ENCODE measurements at places on chromosomes 4 and X.

GRCh38 chrX:110118530-110118929, 115.6 kb downstream of the TMEM164 start:
- no peak for DNase-seq

DNA sequence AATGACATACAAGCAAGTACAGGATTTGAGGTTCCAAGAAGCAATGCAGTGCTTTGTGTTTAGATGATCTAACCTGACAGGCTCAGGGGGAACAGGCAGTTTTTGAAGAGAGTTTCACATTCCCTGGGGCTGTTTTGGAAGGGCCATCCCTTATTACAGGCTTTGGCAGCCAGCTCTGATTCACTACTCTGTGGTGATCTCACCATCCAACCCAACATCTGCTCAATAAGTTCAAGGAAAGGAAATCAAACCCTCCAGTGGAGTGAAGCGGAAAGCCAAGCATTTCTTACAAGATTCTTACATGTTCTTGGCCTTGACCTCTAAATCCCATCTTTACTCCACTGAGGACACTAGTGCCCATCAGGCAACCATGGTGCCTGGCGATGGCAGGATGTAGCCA, 7.5 kb downstream of the IDS start:
- DNase-seq = no peak

DNA sequence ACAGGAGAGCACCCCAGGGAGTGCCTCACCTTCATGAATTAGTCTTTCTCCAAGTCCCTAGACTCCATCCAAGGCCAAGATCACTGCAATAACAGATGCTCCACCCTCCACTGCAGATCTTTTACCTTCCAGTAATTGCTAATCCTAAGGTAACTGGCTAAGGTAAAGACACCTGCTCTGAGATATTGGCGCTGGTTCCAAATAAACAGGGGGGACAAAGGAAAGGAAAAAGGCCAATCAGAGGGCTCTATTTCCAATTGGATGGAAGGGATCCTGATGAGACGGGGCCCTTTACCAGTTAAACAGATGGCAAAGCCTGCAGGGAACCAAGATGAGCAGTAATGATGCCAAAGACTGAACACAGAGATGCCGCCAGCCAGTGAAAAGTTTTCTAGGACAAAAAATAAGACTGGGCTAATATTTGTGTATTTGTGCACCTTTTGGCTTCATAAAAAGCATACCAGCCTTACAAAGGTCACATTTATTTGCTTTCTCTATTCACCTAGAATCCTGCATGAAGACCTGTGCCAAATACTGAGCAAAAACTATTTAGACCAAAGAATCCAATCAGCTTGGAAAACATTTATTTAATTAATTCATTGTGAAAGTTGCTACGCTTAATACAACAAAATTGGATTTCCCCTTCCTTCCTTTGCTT, 148.5 kb downstream of the PPP3CA start:
- DNase-seq = no peak

DNA sequence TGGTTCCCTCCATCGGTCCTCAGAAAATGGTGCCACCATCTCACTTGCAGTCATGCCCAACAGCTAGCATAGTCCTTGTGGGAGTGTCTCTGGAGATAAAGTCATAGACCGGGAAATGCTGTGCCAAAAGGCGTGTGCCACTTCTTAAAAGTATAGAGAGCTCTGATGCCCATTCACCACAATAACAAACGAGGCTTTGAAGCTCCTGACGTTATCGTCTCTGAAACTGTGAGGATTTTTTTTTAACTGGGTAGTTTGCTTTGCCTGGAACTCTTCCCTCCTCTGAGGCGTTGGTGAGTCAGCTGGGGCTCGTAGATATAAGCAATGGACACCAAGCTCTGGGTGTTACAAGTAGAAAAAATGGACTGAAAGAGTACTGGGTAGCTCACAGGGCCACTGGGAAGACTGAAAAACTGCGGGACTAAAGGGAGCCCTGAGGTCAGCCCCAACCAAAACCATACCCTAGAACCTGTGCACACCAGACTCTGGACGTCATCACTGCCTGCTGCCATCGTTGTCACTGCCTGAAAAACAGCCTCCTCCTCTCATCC, 89.4 kb upstream of the TRIM2 start:
- no peak for DNase-seq

DNA sequence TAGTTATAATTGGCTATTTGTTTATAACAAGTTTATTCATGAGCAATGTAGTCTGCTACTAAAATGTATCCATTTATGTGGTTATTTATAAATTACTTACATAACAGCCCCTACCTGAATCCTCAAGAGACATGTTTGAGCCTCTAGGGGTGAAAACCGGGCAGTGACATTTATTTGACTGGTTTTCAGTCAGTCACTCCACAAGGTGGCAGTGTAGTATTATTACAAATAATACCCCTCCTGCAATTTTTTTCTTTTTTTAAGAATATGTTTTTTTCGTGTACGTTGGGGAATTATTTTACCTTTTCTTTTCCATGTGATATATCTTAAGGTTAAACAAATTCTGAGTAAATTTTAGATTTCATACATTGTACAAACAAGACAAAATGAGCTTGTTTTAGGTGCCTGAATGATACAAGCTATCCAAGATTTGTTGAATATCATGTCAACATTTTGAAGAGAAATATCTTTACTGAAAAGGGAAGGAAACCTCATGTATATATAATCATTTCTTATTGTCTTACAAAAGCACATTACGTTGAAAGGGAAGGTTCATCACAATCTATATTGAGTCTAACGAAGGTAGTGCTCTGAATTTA, 598.7 kb upstream of the TECRL start:
- peak; percentile 10 for DNase-seq

- peak; percentile 59 for DNase-seq
Measured at GRCh38 chrX:131068945-131069719, 11.0 kb downstream of the ARHGAP36 start.

DNA sequence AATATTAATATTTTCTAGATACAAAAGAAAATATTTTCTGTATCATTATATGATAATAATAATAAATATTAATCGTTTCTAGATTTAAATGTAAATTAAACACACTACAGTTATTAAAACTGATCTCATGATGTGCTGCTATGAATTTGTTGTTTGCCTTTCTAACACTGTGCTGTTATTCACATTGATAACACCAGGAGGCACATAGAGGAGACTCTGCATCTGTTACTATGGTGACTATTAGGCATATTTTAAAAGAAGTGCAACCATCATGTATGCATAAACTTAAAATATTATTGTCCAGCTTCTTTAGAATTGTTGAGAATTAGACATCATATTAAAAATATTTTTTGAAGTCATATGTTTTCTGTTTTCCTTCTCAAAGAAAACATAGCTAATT, 11.8 kb upstream of the PDGFC start:
- no peak for DNase-seq

DNA sequence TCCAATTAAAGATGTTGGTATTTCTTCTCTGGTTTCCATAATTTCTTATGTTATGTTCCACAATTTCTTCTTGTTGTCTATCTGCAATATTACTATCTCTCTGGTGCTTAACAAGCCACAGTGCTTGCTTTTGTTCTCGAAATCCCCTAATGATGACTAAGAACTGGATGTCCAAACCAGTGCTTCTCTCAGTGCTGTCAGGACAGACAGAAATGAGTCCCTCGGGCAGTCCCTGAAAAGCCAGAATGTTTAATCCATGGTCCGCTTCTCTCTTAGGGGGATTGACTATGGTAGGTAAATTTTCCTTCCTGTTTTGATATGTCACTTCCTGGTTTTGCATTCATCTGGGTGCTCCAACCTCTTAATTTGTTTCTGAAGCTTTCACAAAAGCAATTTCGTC, 321.6 kb upstream of the PCDH10 start:
- no peak for DNase-seq

GRCh38 chr4:146072376-146072775, 103.1 kb upstream of the LSM6 start:
- DNase-seq = no peak

GRCh38 chr4:128358231-128358912, 70.8 kb upstream of the PGRMC2 start:
- no peak for DNase-seq

DNA sequence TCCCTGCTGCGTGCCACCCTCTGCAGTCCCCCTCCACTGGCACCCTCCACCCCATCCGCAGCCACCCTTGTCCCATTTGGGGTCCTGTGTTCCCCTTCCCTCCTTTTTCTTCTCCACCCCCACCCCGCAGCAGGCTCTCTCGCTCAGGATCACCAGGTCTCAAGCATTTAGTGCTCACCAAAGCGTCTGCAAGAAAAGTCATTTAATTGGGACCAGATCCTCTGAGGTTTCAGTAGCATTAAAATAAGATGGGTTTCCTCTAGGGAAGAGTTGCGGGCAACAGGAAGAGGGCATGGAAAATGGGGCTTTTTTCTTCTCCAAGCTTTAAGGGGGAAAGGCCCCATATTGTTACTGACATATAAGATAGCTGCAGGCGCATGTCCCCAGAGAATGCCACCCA, 4.9 kb upstream of the HAUS7 start:
- no peak for DNase-seq

Data from HuH-7.5 (cell line).